A673 (cell line): ENCODE measurements at places on chromosomes 7 and 10. TPM values are rescaled to one million over a fixed set of nuclear protein-coding genes. Genes with fewer than 3 reads are reported as not detected.

Gene PNLIPRP3
- total RNA-seq: not detected in 2 replicates

Gene SSBP1
- 186 and 189 TPM in 2 replicates for total RNA-seq

Gene PPP1R3A
- total RNA-seq: not detected in 2 replicates

Gene FKBP6
- not detected in 2 replicates for total RNA-seq

Gene ASB4
- total RNA-seq: not detected in 2 replicates

Gene TRIM4
- 18.3 and 23.4 TPM in 2 replicates for total RNA-seq

Gene ATG9B
- total RNA-seq: 0.96 and 1.9 TPM in 2 replicates

Gene KLF14
- total RNA-seq: not detected in 2 replicates

Gene PDLIM1
- 0.32 and 0.74 TPM in 2 replicates for total RNA-seq

Gene HECW1
- total RNA-seq: 0.39 and 0.57 TPM in 2 replicates

GRCh38 chr10:62050893-62051433, 149.5 kb downstream of the ARID5B start:
- DNase-seq: peak; percentile 80

GRCh38 chr7:44460325-44460724, 30.1 kb downstream of the NUDCD3 start:
- no peak for DNase-seq

DNA sequence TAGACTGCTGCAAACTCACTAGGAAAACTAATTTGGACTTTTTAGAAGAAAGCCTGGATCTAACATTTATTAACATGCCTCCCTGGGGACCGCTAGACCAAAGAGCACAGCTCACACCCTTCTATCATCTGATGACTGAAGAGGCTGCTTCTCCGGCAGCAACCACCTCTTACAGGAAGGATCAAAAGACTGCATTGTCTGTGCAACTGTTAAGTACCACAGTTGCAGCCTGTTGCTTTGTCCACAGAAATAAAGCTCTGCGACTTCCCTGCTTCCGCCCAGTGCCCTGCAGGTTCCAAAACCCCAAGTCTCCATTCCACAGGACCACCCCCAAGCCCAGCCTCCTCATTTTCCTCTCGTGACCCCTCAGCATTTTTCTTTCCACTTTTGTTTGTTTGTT, 14.0 kb upstream of the PODXL start:
- no peak for DNase-seq

- peak; percentile 45 for DNase-seq
These were observed 448.5 kb upstream of the ANKRD30A start for GRCh38 chr10:36676756-36677430.

GRCh38 chr10:131584287-131584686, 272.8 kb upstream of the TCERG1L start:
- DNase-seq: no peak

GRCh38 chr7:159020987-159021386, 123.7 kb downstream of the VIPR2 start:
- DNase-seq: peak; percentile 28

GRCh38 chr10:89515031-89515841, 20.2 kb downstream of the SLC16A12 start:
- no peak for DNase-seq

DNA sequence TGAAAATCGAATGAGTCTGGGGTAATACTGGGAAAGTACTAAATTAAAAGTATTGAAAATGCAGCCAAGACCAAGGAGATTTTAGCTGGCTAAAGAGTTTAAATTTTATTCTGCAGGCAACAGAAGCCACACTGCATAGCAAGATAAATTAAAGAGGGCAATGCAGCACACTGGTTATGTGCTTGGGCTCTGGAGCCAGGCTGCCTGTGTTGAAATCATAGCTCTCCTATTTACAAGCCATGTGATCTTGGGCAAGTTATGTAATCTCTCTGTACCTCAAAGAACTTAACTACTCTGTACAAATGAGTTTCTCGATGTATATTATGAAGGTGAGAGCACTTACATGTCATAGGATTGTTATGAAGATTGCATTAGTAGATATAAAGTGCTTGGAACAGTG, 9.9 kb downstream of the SLC25A13 start:
- DNase-seq: no peak

DNA sequence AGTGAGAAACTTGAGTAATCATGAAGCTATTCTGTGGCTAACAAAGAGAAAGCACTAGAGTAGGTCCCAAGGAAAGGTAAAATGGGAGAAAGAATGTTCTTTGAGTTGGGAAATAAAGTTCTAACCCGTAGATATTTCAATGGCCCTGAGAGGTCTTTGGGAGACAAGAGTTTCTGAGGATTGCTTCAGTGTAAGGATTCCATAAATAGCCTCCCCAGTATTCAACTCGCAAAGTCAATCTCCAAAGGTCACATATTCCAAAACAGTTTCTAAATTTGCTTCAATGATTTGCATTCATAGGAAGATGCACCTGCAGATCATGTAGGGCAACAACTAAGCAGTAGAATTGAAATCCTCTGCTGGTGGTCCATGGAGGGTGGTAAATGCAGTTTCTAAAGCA, 238.5 kb downstream of the TMEM178B start:
- no peak for DNase-seq

DNA sequence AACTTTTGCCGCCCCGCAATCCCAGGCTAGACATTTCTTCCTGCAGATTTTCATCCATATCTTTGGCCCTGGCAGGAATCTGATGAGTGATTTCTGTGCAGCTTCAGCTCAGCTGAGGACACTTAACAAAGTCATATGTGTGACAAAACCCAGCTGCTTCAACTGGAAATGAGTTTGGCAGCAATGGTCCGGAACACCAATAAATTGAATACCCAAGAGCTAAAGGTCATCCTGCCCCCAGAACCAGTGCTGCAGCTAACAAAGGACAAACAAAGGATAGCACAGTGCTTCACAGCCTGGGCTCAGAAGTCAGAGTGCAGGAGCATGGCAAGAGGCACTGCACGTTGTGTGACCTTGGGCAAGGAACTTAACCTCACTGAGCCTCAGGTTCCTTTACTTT, 40.0 kb upstream of the TRIL start:
- no peak for DNase-seq

GRCh38 chr7:101162551-101163278, 2.7 kb downstream of the VGF start:
- peak; percentile 90 for DNase-seq

GRCh38 chr10:116398224-116398623, 29.4 kb upstream of the PNLIPRP3 start:
- no peak for DNase-seq

DNA sequence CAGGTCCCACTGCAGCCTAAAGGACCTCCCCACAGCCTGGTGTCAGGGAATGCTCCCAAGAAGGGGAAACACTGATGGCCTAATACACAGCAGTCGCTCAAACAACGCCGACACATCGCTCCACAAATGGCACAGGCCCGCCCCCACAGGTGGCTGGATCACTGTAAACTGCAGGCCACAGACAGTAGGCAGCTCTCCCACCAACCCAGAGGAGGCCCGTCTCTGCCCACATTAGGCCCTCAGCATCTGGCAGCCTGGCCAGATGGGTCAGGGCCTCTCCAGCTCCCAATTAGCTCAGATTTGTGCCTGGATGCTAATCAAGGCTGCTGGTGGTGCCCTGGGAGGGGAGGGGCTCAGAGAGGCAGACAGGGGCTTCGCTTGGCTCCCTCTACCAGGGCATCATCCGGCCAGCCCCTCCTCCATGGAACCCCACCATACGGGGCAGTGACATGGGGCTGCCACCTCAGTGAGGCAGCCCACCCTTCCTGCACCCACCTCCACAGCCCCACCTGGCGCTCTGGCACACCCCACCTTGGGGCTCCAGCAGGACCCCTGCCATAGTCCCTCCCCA, 42.7 kb downstream of the CAMK2B start:
- DNase-seq: no peak

DNA sequence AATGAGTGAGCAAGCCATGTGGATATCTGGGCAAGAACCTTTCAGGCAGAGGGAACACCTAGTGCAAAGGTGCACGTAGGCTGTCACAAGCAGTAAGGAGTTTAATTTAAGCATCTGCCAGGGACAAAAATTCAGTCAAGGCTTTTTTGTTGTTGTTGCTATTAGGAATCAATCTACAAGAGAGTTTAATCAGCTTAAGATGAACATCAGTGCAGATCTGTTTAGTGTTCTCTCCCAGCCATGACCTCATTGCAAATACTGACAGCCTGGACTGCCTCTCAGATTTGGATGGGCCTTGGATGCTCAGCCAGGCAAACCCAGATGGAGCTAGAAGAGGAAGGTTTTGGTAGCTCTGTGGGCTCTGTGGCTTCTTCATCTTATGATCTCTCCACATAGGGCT, 3.3 kb upstream of the GLCCI1 start:
- no peak for DNase-seq

DNA sequence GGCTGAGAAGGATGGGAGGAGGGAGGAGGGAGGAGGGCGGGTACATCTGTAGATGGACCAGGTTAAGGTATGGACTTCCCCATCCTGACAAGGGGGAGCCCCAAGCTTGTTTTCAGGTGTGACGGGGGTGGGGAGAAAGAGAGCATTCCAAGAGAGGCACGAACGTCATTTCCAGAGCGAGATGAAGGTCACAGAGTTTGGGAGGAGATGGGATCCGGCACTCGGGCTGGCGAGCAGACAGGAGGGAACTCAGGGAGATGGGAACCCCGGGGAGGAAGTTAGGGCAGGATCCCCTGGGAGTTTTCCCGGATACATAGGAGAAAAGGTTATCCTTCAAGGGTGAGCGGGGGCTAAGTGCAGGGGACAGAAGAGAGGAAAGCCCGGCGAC, 118.8 kb downstream of the CUX1 start:
- no peak for DNase-seq

GRCh38 chr10:113045147-113046055, 95.4 kb downstream of the TCF7L2 start:
- no peak for DNase-seq

GRCh38 chr10:133378251-133379096, 588 bp upstream of the PAOX start:
- peak; percentile 70 for DNase-seq

DNA sequence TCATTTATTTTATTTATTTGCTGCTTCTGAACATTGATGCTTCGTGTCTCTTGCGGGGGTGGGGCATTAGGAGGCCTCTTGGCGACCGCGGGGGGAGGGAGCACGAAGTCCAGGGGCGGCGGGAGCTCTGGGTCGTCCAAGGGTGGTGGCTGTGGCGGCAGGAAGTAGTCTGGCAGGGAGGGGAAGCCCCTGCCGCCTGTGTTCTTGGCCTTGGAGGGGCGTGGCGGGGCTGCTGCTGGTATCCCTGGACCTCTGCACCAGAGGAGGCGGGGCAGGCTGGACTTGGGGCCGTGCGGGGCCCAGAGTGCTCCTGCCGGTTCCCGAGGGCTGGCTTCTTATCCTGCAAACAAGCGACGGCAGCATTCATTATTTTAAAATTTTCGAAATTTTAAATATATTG, 70.5 kb upstream of the ABI1 start:
- DNase-seq: no peak

- no peak for DNase-seq
These were observed 245.3 kb upstream of the SLC26A5 start for GRCh38 chr7:103691291-103691690.

DNA sequence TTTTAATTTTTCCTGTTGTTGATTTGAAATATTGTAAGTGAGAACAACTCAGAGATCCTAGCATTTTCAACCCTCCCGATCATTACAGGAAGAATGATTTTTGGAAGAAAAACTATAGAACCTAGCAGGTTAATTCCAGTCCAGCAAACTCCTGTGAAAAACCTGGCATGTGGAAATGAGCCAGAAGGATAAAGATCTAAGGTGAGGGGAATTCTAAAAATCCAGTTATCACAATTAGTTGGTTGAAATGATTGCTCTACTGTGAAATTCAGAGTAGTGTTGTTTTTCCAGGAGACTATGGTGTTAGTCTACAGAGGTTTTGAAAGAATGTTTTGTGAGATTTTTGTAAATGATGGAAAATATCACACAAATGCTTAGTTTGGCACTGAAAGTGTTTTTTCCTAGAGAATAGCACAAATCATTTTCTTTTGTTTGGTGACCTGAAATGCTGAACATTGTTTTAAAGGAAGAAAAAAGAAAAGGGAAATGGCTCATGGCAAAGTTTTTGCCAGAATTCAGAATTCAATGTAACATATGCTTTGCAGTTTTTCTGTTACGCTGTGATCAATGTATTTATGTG, 152.4 kb upstream of the SLC26A5 start:
- DNase-seq: no peak

DNA sequence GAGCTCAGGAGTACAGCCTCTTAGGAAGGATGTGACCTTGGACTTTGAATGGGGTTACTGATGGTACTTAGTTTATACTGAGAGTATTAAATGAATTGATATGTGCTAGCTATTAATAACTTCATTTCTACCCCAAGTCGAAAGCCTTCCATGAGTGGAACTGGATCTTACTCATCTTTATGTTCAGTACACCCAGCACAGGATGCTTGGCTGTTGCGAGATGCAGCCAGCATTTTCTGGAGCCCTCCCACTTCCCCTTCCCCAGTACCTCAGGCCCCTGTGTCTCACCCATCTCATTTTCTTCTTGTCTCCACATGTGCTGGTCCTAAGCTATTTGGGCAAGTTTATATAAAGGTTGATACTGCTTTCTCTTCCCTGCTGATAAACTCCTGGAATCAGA, 7.2 kb downstream of the UPP1 start:
- no peak for DNase-seq

DNA sequence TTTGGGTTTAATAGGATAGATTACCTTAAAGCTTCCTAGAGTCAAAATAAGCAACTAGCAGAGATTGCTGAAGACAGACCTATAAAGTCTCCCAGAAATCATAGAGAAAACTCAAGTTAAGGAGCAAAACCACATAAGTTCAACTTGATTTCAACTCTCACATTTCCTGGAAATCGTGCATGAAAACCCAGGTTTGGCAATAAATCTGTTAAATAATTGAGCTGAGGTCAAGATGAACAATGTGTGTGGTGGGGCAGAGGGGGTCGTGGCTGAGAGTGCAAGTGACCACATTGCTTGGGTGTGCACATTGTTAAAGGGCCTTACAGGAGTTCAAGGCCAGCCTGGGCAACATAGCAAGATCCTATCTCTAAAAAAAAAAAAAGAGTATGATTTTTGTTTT, 636.5 kb downstream of the GALNT17 start:
- no peak for DNase-seq

DNA sequence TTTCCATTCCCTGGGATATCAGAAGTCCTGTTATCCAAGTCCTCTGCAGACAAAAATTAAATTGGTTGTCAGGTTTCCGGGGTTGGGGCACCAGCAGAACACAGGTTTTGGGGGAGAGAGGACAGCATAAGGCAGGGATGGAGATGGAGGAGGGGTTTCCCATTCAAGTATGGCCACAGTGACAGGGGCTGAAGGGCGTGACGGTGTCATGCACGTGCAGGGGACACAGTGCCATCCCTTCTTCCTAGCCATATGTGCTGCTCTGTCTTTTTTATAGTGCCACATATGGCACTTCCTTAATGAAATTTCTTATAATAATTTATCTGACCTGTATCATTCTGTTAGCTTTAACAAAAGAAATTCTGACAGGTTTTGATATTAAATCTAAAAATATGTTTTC, 259.2 kb downstream of the PTEN start:
- no peak for DNase-seq
